Activated CD4-positive, alpha-beta memory T cell treated with anti-CD3 and anti-CD28 coated beads for 36 hours (primary cell): ENCODE measurements at places on chromosomes 7 and 10.

DNA sequence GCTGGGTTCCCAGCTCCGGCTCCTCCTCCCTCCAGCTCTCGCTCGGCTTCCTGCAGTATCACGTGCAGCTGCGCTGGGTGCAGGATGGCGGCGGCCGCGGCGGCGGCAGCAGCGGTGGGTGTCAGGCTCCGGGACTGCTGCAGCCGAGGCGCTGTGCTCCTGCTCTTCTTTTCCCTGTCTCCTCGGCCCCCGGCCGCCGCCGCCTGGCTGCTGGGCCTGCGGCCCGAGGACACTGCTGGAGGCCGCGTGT is at the start of gene CNNM1:
Gene CNNM1, plus strand, starts transcription at position 53 of the 250 bp plus-strand sequence. Its CDS starts 32 bp downstream, at position 85.
- peaks cover 1% of the 10 kb centered on the region for H3K36me3 ChIP-seq
- peaks cover 32% of the 10 kb centered on the region for H3K27me3 ChIP-seq

DNA sequence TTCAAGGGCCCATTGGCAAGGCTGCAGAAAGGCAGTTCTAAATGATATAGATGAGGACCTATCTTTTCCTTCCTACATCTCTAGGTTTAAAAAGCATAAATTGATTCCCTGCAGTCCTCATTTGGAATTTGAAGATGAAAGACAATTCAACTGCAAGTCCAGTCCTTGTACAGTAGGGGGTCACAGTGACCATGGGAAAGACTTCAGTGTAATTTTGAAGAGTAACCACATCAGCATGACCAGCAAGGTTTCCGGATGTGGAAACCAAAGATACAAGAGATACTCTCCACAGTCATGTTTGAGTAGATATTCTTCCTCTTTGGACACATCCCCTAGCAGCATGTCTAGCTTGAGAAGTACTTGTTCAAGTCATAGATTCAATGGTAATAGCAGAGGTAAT is 539.3 kb upstream of the TEX47 start:
- no peak for DNase-seq
- H3K4me1 ChIP-seq, result peaks cover 4% of the 10 kb centered on the region
- no peaks in the 10 kb centered on the region for H3K27me3 ChIP-seq
- H3K36me3 ChIP-seq, result no peaks in the 10 kb centered on the region
- H3K4me3 ChIP-seq, result no peak overlapping the region

GRCh38 chr7:48384180-48384752 is 213.0 kb downstream of the ABCA13 start:
- H3K36me3 ChIP-seq, result no peaks in the 10 kb centered on the region
- no peak overlapping the region for H3K27ac ChIP-seq
- no peak for DNase-seq
- H3K4me1 ChIP-seq, result no peaks in the 10 kb centered on the region
- no peak overlapping the region for H3K4me3 ChIP-seq
- H3K27me3 ChIP-seq, result peaks cover 1% of the 10 kb centered on the region

DNA sequence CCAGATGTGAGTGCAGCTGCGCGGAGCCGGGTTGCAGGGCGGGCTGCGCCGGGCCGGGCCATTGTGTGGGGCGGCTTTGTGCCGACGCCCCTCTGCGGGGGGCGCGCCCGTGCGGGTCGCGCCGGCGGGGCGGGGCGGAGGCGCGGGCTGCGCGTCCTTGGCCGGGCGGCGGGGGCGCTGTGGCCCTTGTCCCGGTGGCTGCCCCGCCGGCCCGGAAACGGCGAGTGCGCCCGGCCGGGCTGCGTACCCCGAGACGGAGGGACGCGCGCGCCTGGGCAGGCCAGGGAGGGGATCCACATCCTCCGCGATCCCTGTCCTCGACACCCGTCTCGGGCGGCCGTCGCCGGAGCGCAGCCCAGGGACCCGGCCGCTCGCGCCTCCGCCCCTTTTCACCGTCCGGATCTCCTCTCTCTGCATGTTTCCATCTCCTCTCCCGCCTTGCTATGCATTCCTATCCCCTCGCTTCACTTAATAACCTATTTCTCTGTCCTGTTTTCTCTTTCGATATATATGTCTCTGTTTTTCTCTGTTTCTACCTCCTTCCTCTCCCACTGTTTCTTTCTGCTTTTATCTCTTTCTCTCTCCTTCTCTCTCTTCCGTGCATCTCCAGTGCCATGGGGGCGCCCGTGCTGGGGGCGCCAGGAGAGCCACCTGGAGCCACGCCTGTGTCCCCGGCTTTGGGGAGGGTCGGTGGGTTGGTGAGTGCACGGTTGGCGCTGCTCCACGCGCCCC is 765 bp downstream of the PFKFB3 start:
- H3K4me3 ChIP-seq, result peak overlapping the region; percentile 90
- peaks cover 33% of the 10 kb centered on the region for H3K4me1 ChIP-seq
- no peaks in the 10 kb centered on the region for H3K27me3 ChIP-seq
- H3K27ac ChIP-seq, result peak overlapping the region; percentile 63
- peaks cover 14% of the 10 kb centered on the region for H3K36me3 ChIP-seq

DNA sequence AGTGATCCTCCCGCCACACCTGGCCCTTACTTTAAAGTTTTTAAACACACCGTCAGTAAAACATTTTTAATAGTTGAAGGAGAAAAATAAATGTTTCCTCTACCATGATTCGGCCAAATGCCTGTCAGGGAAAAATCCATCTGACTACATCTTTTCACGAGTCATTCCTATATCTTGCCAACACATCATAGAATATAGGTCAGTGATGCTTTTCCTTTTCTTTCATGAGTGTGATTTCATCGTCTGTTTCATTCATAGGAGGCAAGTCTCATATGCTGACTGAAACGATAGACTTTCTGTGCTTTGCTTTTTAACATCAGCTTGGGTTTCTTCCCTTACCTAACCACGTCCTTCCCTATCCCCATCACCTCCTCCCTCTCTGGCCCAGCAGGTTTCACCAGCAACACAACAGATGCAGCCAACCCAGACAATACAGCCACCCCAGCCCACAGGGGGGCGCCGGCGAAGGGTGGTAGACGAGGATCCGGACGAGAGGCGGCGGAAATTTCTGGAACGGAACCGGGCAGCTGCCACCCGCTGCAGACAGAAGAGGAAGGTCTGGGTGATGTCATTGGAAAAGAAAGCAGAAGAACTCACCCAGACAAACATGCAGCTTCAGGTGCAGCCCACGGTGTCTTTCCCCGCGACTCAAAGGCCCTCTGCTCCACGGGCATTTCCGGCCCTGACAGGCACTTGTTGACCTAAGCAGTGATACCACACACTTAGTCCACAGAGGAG is 149.2 kb downstream of the TRIL start:
- no peaks in the 10 kb centered on the region for H3K36me3 ChIP-seq
- no peak for DNase-seq
- no peak overlapping the region for H3K4me3 ChIP-seq

- H3K27ac ChIP-seq, result no peak overlapping the region
- peak; percentile 37 for DNase-seq
- peaks cover 32% of the 10 kb centered on the region for H3K4me1 ChIP-seq
- no peak overlapping the region for H3K4me3 ChIP-seq
- no peaks in the 10 kb centered on the region for H3K27me3 ChIP-seq
These were observed 11.6 kb upstream of the SVIL start for GRCh38 chr10:29646238-29646902.

GRCh38 chr7:111873963-111874690 is 311.8 kb upstream of the IMMP2L start:
- no peak overlapping the region for H3K27ac ChIP-seq
- H3K4me1 ChIP-seq, result no peaks in the 10 kb centered on the region
- H3K36me3 ChIP-seq, result no peaks in the 10 kb centered on the region
- no peak for DNase-seq
- H3K27me3 ChIP-seq, result no peaks in the 10 kb centered on the region
- no peak overlapping the region for H3K4me3 ChIP-seq

- no peaks in the 10 kb centered on the region for H3K36me3 ChIP-seq
- H3K27ac ChIP-seq, result peak overlapping the region; percentile 29
- peaks cover 3% of the 10 kb centered on the region for H3K4me1 ChIP-seq
- peak; percentile 86 for DNase-seq
- H3K4me3 ChIP-seq, result no peak overlapping the region
- H3K27me3 ChIP-seq, result peaks cover 2% of the 10 kb centered on the region
These were observed 15.2 kb upstream of the PPP2R2D start for GRCh38 chr10:131885391-131886165.

GRCh38 chr7:136353287-136353686 is 376.1 kb upstream of the MTPN start:
- no peak for DNase-seq
- H3K27me3 ChIP-seq, result no peaks in the 10 kb centered on the region
- no peak overlapping the region for H3K27ac ChIP-seq
- H3K36me3 ChIP-seq, result no peaks in the 10 kb centered on the region

DNA sequence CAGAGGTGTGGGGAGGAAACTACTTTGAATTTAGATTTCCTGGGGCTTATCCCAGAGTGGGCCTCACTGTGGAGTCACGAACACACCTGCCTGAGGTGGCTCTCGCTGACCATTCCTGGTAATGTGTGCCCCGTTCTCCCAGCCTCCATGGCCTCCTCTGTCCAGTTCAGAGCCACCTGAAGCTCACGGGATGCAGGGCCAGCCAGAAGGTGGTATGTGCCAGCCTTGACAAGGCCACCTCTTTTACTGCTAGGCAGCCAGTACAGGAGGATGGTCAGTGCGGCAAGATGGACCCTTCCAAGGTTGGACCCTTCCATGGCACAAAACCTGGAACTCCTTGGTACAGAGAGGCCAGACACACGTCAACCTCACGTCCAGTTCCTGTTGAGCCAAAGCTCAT is 210.3 kb downstream of the DNAJB6 start:
- H3K4me3 ChIP-seq, result no peak overlapping the region
- H3K27ac ChIP-seq, result no peak overlapping the region
- no peak for DNase-seq
- no peaks in the 10 kb centered on the region for H3K36me3 ChIP-seq
- H3K27me3 ChIP-seq, result no peaks in the 10 kb centered on the region
- H3K4me1 ChIP-seq, result peaks cover 6% of the 10 kb centered on the region

DNA sequence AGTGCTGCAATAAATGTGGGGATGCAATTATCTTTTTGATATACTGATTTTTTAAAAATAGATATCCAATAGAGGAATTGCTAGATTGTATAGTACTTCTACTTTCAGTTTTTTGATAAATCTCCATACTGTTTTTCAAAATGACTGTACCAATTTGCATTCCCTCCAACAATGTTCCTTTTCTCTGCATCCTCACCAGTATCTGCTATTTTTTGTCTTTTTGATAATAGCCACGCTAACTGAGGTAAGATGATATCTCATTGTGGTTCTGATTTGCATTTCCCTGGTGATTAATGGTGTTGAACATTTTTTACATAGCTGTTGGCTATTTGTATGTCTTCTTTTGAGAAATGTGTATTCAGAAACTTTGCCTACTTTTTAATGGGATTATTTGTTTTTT is 217.7 kb upstream of the MTPN start:
- H3K4me1 ChIP-seq, result no peaks in the 10 kb centered on the region
- H3K27ac ChIP-seq, result no peak overlapping the region
- H3K36me3 ChIP-seq, result peaks cover 25% of the 10 kb centered on the region
- no peaks in the 10 kb centered on the region for H3K27me3 ChIP-seq
- H3K4me3 ChIP-seq, result no peak overlapping the region
- DNase-seq, result no peak

GRCh38 chr10:47035819-47036337 is 124.7 kb downstream of the PTPN20 start:
- H3K27ac ChIP-seq, result no peak overlapping the region
- DNase-seq, result no peak
- no peak overlapping the region for H3K4me3 ChIP-seq

- DNase-seq, result no peak
- peaks cover 8% of the 10 kb centered on the region for H3K27me3 ChIP-seq
- no peak overlapping the region for H3K4me3 ChIP-seq
- H3K27ac ChIP-seq, result no peak overlapping the region
These were observed 26.8 kb upstream of the AGR3 start for GRCh38 chr7:16908561-16908960.

GRCh38 chr7:148939128-148939755 is 55.2 kb upstream of the EZH2 start:
- H3K36me3 ChIP-seq, result peaks cover 2% of the 10 kb centered on the region
- DNase-seq, result no peak
- H3K4me1 ChIP-seq, result peaks cover 15% of the 10 kb centered on the region

GRCh38 chr10:113600569-113600968 is 47.7 kb downstream of the HABP2 start:
- H3K27me3 ChIP-seq, result peaks cover 1% of the 10 kb centered on the region
- no peak overlapping the region for H3K27ac ChIP-seq
- DNase-seq, result no peak
- H3K36me3 ChIP-seq, result no peaks in the 10 kb centered on the region
- no peaks in the 10 kb centered on the region for H3K4me1 ChIP-seq
